ENCODE measurements at places on chromosomes 5 and 9. TPM values are rescaled to one million over a fixed set of nuclear protein-coding genes. Genes with fewer than 3 reads are reported as not detected.

The PCDHA1 gene
- not detected for total RNA-seq

The ITGA2 gene
- 1.00 TPM for total RNA-seq

DNA sequence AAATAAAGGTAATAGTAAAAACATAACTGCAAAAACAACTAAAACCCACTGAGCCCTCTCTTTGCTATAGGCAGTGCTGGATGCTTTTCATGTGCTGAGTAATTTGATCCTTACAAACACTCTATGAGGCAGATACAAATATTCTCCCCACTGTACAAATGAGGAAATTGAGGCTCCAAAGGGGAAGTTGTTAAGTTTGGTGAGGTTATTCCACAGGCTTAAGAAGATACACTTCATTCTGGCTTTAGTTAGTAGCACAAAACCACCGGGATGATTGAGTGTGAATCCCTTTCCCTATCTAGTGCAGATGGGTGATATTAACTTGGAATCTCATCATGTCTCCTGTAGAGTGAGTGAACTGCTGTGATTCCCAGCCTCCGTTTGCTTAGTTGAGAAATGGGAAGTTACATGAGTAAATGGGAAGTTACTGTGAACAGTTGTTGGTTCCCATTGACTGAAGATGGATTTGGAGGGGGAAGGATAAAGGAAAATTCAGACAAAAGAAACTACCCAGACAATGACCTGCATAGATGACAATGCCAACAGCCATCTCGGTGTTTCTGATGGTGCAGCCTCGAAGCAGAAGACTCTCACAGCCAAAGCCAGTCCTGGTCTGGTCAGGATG is 208.3 kb downstream of the ATP10B start:
- no peak for DNase-seq

DNA sequence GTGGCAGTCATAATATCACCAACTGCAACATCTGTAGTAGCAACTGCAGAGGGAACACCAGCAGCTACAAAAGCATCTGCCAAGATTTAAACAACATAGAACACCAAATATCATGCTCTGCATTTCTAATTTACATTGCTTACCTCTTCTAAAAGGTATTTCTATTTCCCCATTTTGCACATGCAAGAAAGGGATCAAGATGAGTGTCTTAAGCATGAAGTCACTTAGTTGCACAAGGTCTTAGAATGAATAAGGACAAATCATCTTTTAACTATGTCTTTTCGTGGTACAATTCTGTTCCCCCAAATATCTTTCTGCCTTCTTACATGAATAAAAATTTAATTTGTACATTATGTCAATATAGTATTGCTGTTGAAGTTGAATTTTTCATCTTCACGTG is 1746.4 kb downstream of the EFNA5 start:
- no peak for DNase-seq

- DNase-seq: no peak
Measured at GRCh38 chr5:102596951-102597350, 98.2 kb upstream of the SLCO6A1 start.
